ENCODE measurements at places on chromosomes 2 and 18.

DNA sequence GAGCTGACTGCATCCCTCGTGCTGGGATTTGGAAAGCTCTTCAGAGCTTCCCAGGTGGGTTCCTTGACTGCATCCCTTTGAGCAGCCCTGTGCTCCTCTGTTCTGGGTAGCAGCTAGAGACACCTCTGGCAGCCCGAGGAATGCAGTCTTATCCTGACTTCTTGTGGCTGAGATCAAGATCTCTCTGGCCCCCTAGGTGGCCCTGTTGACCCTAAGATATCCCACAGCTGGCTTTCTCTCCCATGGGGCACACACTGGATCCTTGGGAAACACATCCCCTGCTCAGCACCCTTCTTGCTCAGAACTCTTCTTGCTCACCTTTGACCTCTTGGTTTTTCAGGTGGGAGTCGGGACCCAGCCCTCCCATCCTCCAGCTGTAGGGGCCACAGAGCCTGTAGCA lies 237.2 kb downstream of the TSN start:
- no peak for DNase-seq

- DNase-seq = no peak
Measured at GRCh38 chr2:134155134-134155533, 98.7 kb upstream of the MGAT5 start.

GRCh38 chr18:10061566-10062140 lies 147.8 kb downstream of the VAPA start:
- DNase-seq = no peak

GRCh38 chr2:205764270-205764746 lies 82.0 kb downstream of the NRP2 start:
- no peak for DNase-seq

DNA sequence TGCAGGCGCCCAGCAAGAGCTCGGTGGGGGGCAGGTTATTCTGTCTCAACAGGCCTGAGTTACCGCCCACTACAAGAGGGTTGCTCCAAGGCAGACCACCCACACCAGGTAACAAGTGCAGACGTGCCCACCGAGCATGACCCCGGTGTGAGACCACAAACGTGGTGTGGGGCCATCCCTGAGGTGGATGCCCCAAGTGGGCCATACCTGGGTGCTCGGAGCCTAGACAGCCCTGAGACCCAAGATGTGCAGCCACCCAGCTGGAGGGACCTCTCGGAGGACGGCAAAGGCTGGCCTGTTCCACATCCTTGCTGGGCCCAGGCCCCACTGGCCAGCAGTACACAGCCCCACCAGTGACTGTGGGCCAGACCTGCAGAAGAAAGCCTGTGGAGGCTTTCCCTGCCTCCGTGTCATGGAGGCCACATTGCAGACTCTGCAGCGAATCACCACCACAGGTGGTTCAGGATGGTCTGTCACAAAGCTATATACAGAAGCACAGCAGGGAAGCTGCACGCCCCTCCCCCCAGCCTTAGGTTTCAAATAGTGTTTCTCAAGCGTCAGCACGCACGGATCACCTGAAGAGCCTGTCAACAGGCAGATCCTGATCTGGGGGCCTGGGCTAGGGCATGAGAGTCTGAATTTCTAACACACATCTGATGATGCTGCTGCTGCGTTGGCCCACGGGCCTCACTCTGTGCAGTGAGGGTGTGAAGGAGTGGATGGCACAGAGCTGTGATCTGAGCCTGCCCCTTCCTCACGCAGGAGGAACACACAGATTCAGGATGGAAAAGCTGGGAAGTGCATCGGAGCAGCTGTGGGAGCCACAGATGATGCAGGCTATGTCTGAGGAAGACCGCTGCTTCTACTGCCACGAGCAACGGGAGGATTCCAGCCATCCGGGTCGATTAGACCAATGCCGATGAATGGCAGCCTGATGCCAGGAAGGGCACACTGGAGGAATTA lies 96.8 kb downstream of the UXS1 start:
- DNase-seq = no peak

DNA sequence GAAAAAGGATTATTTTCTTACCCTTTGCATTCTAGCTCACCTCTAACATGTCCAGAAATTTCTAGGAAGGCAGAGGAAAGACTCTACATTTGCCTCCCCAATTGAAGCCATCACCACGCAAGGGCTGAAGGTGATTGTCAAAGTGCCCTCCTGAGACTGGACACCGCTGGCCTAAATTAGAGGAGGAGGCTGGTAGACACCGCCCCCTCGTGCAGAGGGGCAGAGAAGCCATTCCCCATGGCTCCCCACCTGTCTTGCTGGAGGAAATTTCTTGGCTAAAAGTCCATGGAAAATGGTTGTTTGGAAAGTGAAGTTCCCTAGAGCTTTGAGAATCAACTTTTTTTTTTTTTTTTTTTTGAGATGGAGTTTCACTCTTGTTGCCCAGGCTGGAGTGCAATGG lies 31.3 kb upstream of the CREB1 start:
- DNase-seq = no peak

GRCh38 chr18:75207310-75208154 lies 1.4 kb downstream of the PTGR3 start:
- no peak for DNase-seq

DNA sequence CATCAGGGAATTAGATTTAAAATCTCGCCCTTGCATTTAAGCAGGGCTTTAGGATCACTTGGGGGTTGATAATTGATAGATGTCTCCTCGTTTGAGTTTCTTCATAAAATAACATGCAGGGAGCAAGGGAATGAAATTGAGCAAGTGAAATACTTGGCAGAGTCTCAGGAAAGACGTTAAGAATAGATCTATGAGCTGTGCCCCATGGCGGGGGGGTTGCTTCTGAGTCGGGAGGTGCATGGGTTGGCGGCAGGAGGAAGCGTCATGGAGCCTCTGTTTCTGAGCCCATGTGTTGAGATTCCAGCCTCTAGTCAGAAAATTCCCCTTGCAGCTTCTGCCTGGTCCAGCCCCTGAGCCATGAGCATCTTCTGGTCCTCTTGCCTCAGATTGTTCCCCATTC lies 82.0 kb downstream of the APOB start:
- no peak for DNase-seq

GRCh38 chr2:215022418-215022817 lies 116.0 kb downstream of the ABCA12 start:
- no peak for DNase-seq

DNA sequence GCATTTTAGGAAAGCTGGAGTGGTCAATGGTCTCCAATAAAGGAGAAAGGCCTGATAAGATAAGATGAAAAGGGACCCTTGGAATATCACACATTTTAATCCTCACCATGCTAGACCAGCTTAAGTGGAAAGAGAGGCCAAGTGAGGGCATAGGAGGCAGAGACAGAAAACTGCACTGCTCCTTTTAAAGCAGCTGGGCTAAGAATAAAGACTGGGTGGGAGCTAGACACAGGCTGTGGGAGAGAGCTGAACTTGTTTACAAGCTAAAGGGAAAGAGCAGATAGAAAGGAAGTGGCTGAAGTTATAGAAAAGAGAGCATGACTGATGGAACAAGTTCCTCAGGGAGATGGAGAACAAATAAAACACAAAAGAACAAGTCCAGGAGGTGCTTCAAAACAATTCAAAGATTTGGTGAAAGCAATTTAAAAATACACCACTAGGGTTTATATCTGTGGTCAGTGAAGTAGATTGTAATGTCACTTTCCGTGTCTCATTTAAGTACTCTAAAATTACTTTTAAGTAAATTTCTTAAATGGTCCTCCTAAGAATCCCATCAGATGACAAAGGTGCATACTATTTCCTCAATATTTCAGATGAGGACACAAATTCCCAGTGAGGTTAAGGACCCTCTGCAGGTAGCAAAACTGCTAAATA lies 7.5 kb downstream of the COL5A2 start:
- no peak for DNase-seq

DNA sequence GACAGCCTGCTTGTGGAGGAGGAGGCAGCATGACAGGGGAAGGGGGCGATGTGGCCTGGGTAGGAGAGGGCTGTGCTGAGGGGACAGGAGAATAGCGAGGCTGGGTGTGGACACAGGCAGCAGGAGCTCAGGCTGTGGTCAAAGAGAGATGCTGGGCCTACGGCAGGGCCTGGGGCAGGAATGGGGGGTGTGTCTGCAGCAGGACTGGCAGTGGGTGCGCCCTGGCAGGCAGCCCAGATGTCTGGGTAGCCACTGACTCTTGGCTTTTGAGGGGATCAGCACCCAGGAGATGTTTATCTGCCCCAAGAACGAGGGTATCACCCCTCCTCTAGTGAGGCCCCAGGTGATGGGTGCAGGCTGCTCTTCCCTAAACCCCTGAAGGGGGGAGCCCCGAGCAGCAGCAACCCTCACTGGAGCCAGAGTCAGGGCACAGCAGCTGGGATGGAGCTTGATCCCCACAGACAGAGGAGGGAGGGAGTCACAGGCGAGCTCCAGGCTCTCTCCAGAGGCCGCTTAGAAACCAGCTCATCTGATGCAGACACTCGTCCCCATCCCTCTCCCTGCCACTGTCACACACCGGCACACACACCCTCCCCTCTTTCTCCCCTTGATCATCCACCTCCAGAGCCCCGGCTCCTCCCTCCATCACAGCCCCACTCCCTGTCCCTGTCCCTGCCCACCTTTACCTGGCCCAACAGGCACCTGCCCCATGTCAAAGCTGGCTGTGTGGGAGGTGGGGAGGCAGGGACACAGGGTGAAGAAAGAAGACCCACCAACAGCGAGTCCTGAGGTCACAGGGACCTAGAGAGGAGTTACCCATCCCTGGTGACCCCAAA lies 29.8 kb upstream of the TNS1 start:
- DNase-seq = no peak

GRCh38 chr2:65464604-65465003 lies 32.2 kb upstream of the SPRED2 start:
- no peak for DNase-seq

- no peak for DNase-seq
Measured at GRCh38 chr2:187577310-187577709, 23.1 kb upstream of the TFPI start.

DNA sequence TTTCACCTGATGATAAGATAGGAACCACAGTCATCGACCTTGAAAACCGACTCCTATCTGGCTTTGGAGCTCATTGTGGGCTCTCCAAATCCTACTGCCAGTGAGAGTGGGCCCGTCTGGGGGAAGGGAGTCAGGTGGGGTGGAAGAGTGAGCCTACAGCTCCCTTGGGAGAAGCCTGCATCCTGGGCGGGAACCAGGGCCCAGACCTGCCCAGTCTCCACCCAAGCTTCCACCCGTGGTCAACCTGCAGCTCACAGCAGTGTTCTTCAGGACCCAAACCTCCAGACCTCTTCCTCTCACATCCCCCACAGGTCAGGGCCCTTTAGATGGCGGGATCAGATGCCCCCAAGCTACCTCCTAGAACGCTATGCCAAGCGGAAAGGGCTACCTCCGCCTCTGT lies 40.2 kb downstream of the LMAN2L start:
- peak; percentile 34 for DNase-seq

GRCh38 chr2:237092920-237093781 lies 7.5 kb downstream of the COPS8 start:
- DNase-seq = no peak

DNA sequence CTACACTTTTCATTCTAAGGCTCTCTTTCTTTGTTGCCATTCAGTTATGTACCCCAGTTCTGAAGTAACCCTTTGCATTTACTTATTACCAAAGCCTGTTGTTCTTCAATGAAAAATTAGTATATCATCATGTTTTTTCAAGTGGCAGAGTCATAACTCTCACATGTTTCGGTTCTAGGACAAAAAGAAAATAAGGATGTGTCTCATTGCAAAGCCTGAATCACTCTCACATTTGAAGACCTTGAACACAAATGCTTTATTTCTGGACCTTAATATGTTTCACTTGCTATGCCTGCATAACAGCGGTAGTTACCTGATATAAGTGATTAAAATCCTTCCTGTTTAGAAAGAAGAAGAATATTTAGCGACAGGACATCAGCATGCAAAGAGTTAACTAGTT lies 49.1 kb downstream of the ZEB2 start:
- DNase-seq = no peak

DNA sequence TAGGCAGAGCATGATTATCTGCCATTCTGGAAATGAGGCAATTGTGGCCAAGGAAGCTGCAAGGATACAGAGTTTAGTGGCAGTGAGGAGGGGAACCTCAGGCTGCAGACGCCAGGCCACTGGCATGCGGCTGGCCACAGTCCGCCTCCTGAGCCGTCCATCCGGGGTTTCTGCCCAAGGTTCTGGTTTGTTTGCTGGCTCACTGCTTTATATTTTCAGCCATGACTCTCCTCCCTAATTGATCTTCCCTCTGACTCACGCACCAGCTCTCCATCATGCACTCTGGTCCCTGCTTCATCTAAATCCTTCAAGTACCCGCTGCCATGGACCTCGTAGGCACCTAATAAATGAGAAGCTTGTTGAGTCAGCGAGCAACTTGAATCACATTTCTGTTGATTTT lies 107.8 kb upstream of the REV1 start:
- DNase-seq = no peak

- no peak for DNase-seq
Measured at GRCh38 chr18:56423626-56424025, 214.8 kb downstream of the TXNL1 start.

- no peak for DNase-seq
Measured at GRCh38 chr2:84631047-84631446, 114.7 kb downstream of the DNAH6 start.

DNA sequence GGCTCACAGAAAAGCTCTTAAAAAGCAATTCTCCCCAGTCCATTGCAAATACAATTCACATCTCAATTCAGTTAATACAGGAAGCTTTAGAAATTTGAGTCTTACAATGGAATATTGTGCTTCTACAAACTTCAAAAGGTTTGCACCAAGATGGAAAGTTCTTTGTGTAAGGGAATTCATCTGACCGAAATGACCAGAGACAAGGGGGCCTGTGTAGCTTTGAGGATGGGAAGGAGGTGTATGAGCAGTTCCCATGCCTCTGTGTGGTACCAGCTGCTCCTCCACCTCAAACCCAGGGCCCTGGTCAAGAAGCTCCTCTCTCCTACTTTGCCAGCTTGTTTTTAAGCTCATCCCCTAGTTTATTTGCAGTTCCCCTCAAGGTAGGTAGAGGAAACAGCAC lies 312.8 kb upstream of the PKDCC start:
- no peak for DNase-seq

GRCh38 chr2:10452312-10452711 lies 4.2 kb upstream of the ODC1 start:
- no peak for DNase-seq

DNA sequence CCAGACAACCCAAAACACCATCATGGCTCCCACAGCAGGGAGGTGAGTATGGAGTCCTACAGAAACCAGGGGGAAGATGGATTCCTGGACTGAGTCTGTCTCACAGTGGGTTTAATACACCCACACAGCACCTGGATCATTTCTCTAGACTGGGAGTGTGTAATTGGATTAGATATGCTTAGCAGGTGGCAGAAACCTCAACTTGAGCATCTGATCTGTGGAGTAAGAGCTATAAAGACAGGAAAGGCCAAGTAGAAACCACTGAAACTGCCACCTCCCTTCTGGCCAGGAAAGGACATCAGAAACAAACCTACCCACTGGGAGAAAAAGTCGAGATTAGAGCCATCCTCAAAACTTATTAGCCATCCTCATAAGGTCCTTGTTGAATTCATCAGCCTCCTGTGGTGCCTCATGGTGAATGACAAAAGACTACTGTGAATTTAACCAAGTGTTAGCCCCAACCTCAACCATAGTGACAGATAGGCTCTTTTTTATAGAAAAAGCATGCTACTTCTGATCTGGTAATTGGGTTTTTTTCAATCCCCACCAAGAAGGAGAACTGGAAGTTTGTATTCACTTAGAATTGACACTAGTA lies 28.1 kb upstream of the CHST9 start:
- no peak for DNase-seq

GRCh38 chr2:121088251-121089165 lies 196.5 kb downstream of the TFCP2L1 start:
- DNase-seq = peak; percentile 78

- DNase-seq = peak; percentile 72
Measured at GRCh38 chr18:44537526-44537925, 143.2 kb upstream of the SETBP1 start.
